ENCODE measurements at places on chromosomes 7 and 10.
A peak's percentile ranks its signal among the peaks of the same experiment; 100 is the strongest.

DNA sequence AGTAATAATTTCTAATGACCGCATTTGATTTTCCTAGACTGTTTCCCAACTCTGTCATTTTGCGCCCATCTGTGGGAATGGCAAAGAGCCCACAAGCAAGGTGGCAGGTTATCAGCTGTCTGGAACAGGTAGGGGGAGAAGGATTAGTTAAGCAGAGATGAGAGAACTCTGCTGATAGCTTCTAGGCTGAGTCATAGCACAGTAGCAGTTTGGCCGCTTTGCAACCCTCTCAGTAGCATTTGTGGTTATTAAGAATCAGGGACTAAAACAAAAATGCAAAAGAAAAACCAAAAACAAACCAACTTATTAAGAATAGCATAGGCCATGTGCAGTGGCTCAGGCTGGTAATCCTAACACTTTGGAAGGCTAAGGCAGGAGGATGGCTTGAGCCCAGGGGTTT, 602.7 kb upstream of the SORCS1 start:
- DNase-seq = no peak

GRCh38 chr7:139086454-139086853, 23.1 kb downstream of the ZC3HAV1 start:
- DNase-seq = no peak

- no peak for DNase-seq
Observed at GRCh38 chr10:88828310-88828709, 23.3 kb downstream of the ANKRD22 start.

GRCh38 chr7:43220250-43220649, 107.8 kb downstream of the HECW1 start:
- no peak for DNase-seq

- DNase-seq = no peak
Observed at GRCh38 chr10:61640856-61641255, 21.9 kb upstream of the CABCOCO1 start.

GRCh38 chr10:74794531-74794930, 31.9 kb upstream of the KAT6B start:
- no peak for DNase-seq

- DNase-seq = no peak
Observed at GRCh38 chr10:11397077-11397965, 214.1 kb downstream of the USP6NL start.

- no peak for DNase-seq
Observed at GRCh38 chr10:6062101-6062771, at the start of gene IL2RA. Gene IL2RA (minus strand): TSS chr10:6062367. CDS start chr10:6062151, 216 bp downstream.

- no peak for DNase-seq
Observed at GRCh38 chr7:136884492-136884891, 16.0 kb downstream of the CHRM2 start.

GRCh38 chr10:14385596-14386593, 55.2 kb upstream of the FRMD4A start:
- no peak for DNase-seq

DNA sequence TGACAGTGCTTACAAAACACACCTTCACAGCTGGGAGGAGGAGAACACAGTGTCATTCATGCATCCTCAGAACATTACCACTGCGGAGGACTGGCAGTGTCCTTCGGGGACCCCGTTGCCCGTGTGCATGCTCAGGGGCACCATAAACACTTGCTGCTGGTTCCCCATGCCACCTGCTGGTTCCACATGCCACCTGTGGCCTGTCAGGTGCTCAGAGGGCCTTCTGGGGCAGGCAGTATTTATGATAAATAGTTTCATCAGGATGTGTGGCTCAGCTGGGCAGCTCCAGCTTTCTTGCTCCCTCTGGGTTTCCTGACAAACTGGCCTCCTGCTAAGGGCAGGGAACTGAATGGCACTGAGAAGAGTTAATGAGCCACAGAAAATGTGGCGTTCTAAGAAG, 32.1 kb downstream of the CELF2 start:
- DNase-seq = no peak

DNA sequence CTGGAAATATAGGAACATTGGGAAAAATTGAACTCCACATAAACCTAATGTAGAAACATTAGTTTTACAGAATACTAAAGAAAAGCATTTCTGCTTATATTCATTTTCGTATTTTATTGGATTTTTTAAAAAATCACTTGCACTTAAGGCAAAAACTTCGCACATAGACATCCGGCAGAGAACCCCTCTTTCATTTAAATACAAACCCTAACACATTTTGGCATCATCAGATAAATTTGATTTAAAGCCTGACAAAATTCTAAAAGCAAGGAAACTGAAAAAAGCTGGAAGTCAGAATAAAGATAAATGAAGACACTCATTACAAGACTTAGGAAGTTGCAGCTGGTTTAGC, 396 bp upstream of the EXOC4 start:
- no peak for DNase-seq

- DNase-seq = no peak
Observed at GRCh38 chr7:22584179-22584578, 84.2 kb upstream of the STEAP1B start.

DNA sequence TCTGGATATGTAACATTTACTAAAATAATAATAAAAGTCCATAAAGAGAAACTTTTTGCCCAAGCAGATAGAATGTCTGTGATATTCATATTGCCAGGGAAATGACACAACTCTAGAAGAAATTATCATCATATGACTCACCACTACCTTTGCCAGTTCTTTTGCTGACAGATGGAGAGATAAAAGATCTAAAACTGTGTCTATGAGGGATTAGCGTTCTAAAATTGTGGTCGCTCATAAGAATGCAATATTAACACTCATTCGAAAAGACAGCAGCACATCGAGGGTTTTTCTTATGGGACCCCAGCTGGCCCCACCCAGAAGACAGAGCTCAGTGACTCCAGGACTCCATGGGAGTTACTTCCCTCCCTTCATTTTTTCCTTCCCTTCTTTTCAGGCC, 16.6 kb upstream of the LANCL2 start:
- peak; percentile 6 for DNase-seq

DNA sequence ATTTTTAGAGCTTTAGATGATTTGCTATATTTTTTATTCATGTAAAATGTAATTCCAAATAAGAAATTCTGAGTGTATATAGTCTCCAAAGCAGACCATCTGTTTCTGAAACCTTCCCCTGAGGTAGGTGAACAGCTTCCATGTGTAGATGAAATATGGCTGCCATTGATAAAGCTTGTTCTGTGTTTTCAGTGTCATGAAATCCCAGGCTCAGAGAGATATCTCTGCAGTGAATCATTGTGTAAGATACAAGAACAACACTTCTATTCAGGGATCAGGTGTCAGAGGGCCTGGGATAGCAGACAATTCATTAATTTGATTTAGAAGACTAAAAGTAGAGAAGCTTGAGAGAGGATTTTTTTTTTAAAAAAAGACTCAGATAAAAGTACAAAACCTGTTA, 29.1 kb downstream of the ACTA2 start:
- no peak for DNase-seq

DNA sequence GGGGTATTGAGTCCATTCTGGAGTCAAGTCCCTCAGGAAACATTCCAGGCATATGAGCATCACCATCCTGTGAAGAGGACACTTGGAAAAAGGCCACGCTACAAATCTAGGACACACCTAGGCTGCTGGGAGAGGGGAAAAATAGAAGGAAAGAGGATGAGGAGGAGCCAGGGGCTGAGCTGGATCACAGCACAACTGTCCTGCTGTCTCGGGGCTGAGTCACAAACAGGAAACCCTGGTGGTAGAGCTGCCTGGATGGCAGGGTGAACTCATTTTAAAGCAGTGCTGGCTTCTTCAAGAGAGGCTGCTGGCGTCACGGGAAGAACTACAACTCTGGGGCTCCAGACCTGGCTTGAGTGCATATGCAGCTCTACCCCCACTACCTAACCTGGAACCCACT, 151.5 kb downstream of the RNF216 start:
- no peak for DNase-seq

DNA sequence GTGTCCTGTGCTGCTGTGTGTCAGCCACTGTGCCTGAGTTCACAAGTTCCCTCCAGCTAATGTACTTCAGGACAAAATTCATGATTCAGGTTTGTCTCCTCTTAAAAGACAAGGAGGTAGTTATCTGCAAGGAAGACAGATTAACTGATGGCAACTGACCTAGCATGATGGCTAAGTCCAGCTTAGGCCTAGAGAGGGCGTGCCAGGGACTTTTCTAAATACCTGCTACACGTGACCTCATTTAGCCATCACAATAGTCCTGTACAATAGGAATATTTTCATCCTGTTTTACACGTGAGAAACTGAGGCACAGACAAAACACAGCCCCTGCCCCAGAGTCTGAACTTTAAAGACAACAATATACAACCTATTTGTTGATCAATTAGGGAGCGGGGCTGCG, 275.7 kb downstream of the XPNPEP1 start:
- DNase-seq = no peak

- DNase-seq = no peak
Observed at GRCh38 chr7:47588704-47589225, 6.9 kb upstream of the TNS3 start.

GRCh38 chr7:102925976-102926782, 13.4 kb downstream of the LRRC17 start:
- DNase-seq = no peak

DNA sequence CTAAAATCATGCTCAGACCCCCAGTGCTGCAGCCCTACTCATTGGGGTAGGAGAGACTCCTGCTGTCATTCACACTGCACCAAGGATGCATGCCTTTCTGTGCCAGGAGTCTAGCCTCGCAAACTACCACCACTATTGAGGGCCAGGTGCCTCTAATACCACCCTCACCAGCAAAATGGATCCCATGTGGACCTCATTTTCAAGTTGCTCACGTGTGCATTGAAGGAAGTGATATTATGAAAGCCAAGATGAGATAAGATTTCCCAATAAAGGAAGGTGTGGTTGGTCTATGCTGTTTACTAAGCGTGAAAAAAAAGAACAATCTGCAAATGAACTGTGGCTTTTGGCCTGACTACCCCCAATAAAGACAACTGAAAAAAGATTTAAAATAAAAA, 7.2 kb upstream of the LAMTOR4 start:
- DNase-seq = no peak

- DNase-seq = no peak
Observed at GRCh38 chr7:111730057-111730456, 167.8 kb upstream of the IMMP2L start.

- DNase-seq = no peak
Observed at GRCh38 chr7:38294926-38295325, 21.5 kb upstream of the TARP start.

DNA sequence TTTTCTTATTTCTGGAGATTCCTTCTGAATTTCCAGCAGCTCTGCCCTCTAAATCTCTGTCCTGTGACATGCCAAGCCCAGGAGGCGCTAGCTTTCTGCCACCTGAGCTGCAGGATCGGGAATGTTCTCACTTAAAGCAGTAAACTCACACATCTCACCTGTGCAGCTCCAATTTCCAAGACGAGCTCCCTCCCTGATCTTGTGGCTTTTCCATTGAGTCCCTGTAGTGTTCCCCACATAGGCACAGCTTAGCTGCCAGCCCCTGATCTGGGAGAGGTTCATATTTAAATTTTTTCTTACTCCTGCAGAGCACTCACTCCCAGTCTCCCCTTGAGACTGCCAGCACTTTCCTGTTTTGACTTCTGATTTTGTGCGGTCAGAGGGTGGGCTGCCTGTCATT, 479.3 kb downstream of the GLRX3 start:
- no peak for DNase-seq

DNA sequence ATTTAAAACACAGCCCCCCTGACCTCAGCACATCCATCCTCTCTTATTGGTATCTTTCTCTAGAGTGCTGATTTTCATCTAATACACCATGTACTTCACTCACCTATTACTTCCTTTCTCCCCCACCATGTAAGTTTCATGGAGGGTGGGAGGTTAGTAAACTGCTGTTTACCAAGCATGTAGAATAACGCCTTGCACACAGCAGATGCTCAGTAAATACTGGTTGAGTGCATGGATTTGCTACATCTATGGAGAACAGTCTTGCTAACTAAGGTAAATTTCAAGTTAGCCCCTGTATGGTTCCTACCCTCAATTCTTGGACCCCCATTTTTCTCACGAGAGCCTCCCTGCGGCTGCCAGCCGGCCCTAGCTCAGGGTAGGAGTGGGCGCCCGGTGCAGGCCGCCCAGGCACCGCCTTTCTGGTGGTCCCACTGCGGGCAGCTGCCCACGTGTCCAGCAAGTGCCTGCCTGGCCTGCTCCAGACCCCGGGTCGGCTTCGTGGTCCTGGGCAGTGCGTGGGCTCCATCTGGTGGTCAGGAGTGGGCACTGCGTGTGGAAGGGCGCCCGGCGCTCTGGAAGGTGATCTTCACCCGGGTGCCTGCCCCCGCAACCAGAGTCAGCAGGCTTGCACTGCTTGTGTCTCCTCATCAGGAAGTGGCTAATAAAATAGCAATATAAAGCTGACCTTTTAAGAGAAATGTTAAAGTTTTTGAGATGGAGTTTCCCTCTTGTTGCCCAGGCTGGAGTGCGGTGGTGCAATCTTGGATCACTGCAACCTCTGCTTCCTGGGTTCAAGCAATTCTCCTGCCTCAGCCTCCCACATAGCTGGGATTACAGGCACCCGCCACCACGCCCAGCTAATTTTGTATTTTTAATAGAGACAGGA, 63.4 kb upstream of the DNAJB6 start:
- DNase-seq = peak; percentile 75

GRCh38 chr7:66732439-66732838, 8.1 kb upstream of the RABGEF1 start:
- DNase-seq = no peak

- DNase-seq = no peak
Observed at GRCh38 chr7:138749960-138750359, 47.8 kb upstream of the TMEM213 start.

- no peak for DNase-seq
Observed at GRCh38 chr10:80164596-80164995, 32.1 kb downstream of the PLAC9 start.

- no peak for DNase-seq
Observed at GRCh38 chr10:119353421-119353820, 146.1 kb downstream of the GRK5 start.

DNA sequence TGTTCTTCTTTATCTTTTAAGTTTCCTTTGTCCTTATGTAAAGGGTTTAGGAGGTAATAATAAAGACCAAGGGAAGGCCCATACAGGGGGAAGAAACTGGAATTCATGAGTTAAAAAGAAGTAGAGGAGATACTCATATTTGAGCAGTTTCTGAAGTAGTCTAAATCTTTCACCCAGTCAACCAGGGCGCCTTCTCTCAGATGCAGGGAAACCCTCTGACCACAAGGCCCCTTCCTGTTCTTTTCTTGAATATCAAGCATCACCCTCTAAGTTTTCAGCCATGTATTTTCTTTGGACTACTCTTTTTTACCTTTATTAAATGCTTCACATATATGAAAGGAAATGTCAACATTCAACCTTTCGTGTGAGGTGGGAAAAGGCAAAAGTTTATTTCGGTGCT, 630.8 kb downstream of the SUGCT start:
- DNase-seq = no peak

- DNase-seq = no peak
Observed at GRCh38 chr7:44963364-44964290, 15.2 kb downstream of the MYO1G start.

DNA sequence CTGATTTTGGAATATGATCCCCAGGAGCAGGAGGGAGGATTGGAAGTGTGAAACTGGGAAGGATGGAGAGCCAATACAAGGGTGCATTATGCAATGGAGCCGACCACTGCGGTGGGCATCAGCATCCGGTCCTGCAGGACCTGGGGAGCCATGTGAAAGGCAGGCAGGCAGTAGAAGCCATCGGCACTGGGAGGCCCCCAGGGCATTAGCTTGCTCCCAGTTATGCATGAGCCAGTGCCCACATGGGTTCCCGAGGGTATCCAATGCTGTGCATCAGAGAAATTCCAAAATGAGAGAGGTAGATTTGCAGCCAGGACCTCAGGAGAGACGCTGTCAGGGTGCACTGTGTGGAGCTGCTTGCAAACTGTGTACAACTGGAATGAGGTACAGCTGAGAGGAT, 8.7 kb upstream of the KCP start:
- DNase-seq = no peak

GRCh38 chr10:128084364-128084763, 41.9 kb downstream of the MKI67 start:
- DNase-seq = no peak
